ENCODE measurements at places on chromosomes 6 and 20. TPM values are rescaled to one million over a fixed set of nuclear protein-coding genes. Genes with fewer than 3 reads are reported as not detected.
A peak's percentile ranks its signal among the peaks of the same experiment; 100 is the strongest.

DNA sequence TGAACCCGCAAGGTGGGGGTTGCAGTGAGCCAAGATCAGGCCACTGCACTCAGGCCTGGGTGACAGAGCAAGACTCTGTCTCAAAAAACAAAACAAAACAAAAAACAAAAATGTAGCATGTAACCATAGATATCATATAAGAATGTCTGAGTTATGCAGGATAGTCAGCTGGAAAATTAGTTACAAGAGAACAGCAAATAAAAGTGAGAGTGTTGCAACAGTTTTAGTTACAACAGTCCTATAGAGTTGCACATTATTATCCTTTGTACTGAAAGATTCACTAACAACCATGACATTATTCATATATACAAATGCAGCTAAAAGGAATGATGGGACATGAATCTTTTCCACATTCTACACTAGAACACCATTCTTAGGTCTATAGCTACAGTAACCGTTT lies 16.4 kb downstream of the RNF24 start:
- H3K4me1 ChIP-seq = peaks cover 9% of the 10 kb centered on the region
- no peak for DNase-seq
- H3K27me3 ChIP-seq = no peaks in the 10 kb centered on the region
- H3K27ac ChIP-seq = no peak overlapping the region

DNA sequence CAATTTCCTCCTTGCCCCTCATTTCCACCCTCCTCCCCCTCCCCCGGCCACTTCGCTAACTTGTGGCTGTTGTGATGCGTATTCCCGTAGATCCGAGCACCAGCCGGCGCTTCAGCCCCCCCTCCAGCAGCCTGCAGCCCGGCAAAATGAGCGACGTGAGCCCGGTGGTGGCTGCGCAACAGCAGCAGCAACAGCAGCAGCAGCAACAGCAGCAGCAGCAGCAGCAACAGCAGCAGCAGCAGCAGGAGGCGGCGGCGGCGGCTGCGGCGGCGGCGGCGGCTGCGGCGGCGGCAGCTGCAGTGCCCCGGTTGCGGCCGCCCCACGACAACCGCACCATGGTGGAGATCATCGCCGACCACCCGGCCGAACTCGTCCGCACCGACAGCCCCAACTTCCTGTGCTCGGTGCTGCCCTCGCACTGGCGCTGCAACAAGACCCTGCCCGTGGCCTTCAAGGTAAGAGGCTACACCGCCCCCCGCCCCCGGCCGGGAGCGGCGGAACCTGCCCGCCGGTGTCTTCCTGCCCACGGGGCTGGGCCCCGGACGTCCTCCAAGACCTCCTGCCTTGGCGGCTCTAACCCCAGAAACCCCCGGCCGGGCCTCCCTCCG lies 44.9 kb upstream of the SUPT3H start:
- peaks cover 26% of the 10 kb centered on the region for H3K4me1 ChIP-seq
- H3K36me3 ChIP-seq = no peaks in the 10 kb centered on the region
- no peak for DNase-seq
- peak overlapping the region; percentile 91 for H3K4me3 ChIP-seq
- H3K27me3 ChIP-seq = peaks cover 86% of the 10 kb centered on the region
- H3K27ac ChIP-seq = no peak overlapping the region

DNA sequence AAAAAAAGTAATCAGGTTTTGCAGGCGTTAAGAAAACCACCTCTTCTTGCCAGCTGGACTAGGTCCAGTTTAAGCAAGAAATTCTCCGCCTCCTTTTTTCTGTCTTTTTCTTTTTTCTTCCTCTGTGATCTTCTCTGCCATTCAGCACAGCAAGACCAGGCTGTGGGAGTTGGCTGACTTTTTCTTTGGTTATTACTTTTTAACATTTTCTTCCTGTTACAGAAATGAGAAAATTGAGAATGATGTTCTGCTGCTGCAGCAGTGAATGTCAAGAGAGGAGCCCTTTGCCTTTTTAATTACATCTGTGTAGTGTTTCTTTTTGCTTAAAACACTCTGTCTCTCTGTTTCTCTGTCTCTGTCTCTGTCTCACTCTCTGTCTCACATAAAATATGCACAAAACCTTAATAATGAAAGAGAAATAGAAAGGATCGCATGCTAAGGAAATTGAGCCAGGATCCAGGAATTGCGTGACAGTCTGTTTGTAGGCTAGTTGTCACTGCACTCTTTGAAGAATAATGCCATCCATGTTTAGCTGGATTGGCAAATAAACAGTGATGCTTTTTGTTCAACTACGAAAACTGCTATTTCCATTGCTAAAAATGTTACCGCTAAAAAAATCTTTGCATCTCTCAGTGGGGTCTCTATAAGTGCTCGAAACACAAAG lies 103.2 kb upstream of the SUPT3H start:
- peaks cover 10% of the 10 kb centered on the region for H3K4me1 ChIP-seq
- no peaks in the 10 kb centered on the region for H3K36me3 ChIP-seq
- no peak for DNase-seq
- H3K4me3 ChIP-seq = no peak overlapping the region

Gene TMEM170B
- 19.3 TPM for total RNA-seq

DNA sequence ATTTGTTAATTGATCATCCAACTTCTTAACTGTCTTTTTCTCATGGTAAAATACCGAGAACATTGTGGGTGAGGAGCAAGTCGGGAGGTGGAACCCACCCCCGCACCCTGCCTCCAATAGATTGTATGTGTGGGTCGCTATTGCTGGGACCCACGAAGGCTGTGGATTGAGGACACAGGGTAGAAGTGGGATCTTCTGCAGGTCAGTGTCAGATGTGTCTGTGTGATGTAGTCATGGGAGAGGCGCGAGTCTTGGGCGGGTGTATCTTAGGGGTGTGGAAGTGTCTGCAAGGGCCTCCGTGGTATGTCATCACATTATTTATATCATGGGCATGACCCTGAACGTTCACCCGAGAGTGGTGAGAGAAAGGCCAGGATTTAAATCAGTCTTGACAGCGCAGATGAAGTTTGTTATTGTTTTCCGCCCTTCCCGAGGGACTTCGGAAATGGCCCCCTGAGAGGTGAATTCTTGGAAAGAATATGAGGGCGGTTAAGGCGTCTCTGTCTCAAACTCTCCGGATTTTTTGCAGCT lies 472 bp upstream of the PAQR8 start:
- no peak overlapping the region for H3K27ac ChIP-seq
- peak overlapping the region; percentile 83 for H3K4me3 ChIP-seq
- peaks cover 16% of the 10 kb centered on the region for H3K27me3 ChIP-seq
- peaks cover 26% of the 10 kb centered on the region for H3K4me1 ChIP-seq

Gene HCK
- total RNA-seq = not detected

DNA sequence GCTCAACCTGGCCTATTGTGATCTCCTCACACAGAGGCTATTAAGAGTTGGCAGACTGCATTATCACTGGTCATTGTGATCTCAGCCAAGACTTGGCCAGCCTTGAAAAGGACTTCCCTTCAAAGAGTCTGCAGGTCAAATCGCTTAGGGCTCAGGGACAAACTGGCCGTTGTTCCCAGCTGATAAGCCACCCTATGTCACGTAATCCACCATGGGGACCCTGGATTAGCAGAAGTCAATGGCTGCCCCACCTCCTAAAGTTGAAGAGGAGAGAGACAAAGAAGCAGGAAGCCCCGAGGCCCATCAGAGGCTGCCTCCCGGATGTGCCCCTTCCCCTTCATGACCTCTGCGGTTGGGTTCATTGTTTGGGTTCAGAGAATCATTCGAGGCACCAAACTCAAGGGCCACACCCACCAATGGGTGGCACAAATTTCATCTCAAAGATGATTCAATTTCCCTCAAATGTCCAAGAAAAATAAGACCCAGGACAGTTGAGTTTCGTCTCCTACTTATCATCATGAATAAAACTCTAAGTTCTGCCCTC lies 56.6 kb downstream of the BPIFB1 start:
- peaks cover 4% of the 10 kb centered on the region for H3K36me3 ChIP-seq
- peaks cover 48% of the 10 kb centered on the region for H3K4me1 ChIP-seq
- peak; percentile 30 for DNase-seq
- H3K27me3 ChIP-seq = no peaks in the 10 kb centered on the region
- H3K27ac ChIP-seq = peak overlapping the region; percentile 48

Gene RAET1L
- not detected for total RNA-seq

Gene AHCY
- total RNA-seq = 358 TPM

- peaks cover 4% of the 10 kb centered on the region for H3K36me3 ChIP-seq
- H3K4me1 ChIP-seq = peaks cover 39% of the 10 kb centered on the region
- DNase-seq = peak; percentile 63
- peaks cover 88% of the 10 kb centered on the region for H3K27me3 ChIP-seq
Observed at GRCh38 chr6:26322645-26323482, 42.1 kb upstream of the BTN3A2 start.

GRCh38 chr20:39541136-39541803 lies 579.1 kb downstream of the DHX35 start:
- no peaks in the 10 kb centered on the region for H3K27me3 ChIP-seq
- no peak overlapping the region for H3K27ac ChIP-seq
- no peak for DNase-seq
- H3K36me3 ChIP-seq = no peaks in the 10 kb centered on the region
- H3K4me1 ChIP-seq = peaks cover 13% of the 10 kb centered on the region

GRCh38 chr6:139540276-139540675 lies 165.8 kb upstream of the CITED2 start:
- H3K27ac ChIP-seq = no peak overlapping the region
- no peaks in the 10 kb centered on the region for H3K27me3 ChIP-seq
- no peaks in the 10 kb centered on the region for H3K36me3 ChIP-seq
- DNase-seq = no peak
- no peak overlapping the region for H3K4me3 ChIP-seq
- H3K4me1 ChIP-seq = peaks cover 24% of the 10 kb centered on the region

- no peak overlapping the region for H3K4me3 ChIP-seq
- no peaks in the 10 kb centered on the region for H3K27me3 ChIP-seq
- no peak for DNase-seq
Observed at GRCh38 chr20:47127999-47128398, 228.5 kb downstream of the ZMYND8 start.

GRCh38 chr20:8144282-8145245 lies 12.5 kb downstream of the PLCB1 start:
- no peaks in the 10 kb centered on the region for H3K36me3 ChIP-seq
- no peak overlapping the region for H3K27ac ChIP-seq
- H3K27me3 ChIP-seq = no peaks in the 10 kb centered on the region
- H3K4me3 ChIP-seq = no peak overlapping the region
- no peak for DNase-seq

Gene TAP1
- 2.8 TPM for total RNA-seq

DNA sequence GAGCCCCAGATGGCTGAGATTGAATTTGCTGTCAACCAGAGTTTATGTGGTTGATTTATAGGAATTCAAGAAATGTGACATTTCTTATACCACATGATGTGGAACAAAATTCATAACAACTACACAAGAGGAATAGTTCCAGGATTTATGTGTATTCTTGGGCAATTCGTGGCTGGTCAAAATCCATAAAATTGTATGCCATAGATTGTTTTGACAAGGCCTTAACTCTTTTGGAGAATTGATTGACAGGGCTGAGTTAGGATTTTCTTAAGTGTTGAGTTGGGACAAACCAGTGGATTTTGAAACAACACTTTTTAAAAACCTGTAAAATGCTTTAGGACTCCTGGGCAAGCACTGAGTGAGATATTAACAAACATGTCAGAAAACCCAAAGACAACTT lies 19.4 kb upstream of the SLC2A12 start:
- no peak for DNase-seq
- no peaks in the 10 kb centered on the region for H3K27me3 ChIP-seq

DNA sequence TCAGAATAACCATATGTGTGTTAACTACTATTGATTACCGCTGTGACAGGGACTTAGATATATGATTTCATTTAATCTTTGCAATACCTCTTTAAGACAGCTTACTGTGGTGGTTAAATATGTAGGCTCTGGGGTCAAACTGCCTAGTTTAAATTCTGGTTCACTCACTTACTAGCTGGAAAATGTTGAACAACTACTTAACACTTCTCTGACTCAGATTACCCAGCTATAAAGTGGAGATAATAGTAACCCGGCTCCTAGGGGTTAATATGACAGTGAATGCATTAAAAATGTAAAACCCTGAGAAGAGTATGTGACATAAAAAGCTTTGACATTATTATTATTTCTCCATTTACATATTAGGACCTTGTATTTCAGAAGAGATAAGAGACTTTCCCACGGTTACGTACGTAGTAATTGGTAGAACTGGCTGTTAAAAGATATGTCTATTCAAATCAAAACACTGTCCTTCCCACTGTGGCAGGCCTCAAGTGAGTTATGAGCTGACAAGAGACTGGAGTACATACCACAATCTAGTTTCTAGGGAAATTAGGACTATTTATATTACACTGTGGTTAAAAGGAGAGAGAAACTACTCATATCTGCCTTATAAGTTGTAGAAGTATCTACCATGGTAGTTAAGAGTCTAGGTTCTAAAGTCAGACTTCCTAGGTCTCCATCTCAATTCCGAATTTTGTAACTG lies 4.4 kb upstream of the PLCB1 start:
- no peaks in the 10 kb centered on the region for H3K36me3 ChIP-seq
- H3K27ac ChIP-seq = no peak overlapping the region
- H3K27me3 ChIP-seq = peaks cover 20% of the 10 kb centered on the region
- H3K4me1 ChIP-seq = peaks cover 18% of the 10 kb centered on the region
- H3K4me3 ChIP-seq = no peak overlapping the region

- peak overlapping the region; percentile 91 for H3K4me3 ChIP-seq
- H3K27ac ChIP-seq = peak overlapping the region; percentile 98
- peaks cover 3% of the 10 kb centered on the region for H3K36me3 ChIP-seq
Observed at GRCh38 chr6:17707371-17707651, 586 bp upstream of the NUP153 start.

DNA sequence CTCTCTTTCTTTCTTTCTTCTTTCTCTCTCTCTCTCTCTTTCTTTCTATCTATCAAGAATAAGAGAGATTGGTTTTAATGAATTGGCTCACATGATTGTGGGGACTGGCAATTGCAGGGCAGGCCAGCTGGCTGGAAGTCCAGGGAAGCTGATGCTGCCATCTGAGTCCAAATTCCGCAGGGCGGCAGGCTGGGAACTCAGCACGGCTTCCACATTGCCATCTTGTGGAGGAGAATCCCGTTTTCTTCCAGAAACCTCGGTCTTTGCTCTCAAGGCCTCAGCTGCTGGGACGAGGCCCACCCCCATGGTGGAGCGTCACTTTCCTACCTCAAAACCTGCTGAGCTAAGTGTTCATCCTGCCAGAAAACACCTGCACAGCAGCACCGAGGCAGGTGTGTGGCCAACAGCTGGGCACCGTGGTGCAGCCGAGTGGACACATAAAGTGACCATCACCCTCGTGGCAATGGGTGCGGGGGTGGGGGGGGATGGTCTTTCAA lies 58.8 kb upstream of the SLCO4A1 start:
- peaks cover 35% of the 10 kb centered on the region for H3K27me3 ChIP-seq
- no peak overlapping the region for H3K27ac ChIP-seq
- H3K4me3 ChIP-seq = no peak overlapping the region
- no peak for DNase-seq
- peaks cover 17% of the 10 kb centered on the region for H3K4me1 ChIP-seq

Gene FABP7
- 256 TPM for total RNA-seq

- H3K36me3 ChIP-seq = peaks cover 3% of the 10 kb centered on the region
- DNase-seq = peak; percentile 93
- peak overlapping the region; percentile 97 for H3K27ac ChIP-seq
- peaks cover 39% of the 10 kb centered on the region for H3K4me1 ChIP-seq
- no peaks in the 10 kb centered on the region for H3K27me3 ChIP-seq
- H3K4me3 ChIP-seq = peak overlapping the region; percentile 95
Observed at GRCh38 chr20:32819992-32820697, 391 bp downstream of the MAPRE1 start.
